HFFc6 (cell line): ENCODE measurements at places on chromosomes 3 and 15.

- no peak for DNase-seq
These were observed 6.7 kb downstream of the P2RY12 start for GRCh38 chr3:151377768-151378385.

GRCh38 chr3:130743354-130743753 is 3.3 kb downstream of the PIK3R4 start:
- DNase-seq = no peak

GRCh38 chr3:143970773-143971358 is 757 bp upstream of the DIPK2A start:
- peak; percentile 36 for DNase-seq

DNA sequence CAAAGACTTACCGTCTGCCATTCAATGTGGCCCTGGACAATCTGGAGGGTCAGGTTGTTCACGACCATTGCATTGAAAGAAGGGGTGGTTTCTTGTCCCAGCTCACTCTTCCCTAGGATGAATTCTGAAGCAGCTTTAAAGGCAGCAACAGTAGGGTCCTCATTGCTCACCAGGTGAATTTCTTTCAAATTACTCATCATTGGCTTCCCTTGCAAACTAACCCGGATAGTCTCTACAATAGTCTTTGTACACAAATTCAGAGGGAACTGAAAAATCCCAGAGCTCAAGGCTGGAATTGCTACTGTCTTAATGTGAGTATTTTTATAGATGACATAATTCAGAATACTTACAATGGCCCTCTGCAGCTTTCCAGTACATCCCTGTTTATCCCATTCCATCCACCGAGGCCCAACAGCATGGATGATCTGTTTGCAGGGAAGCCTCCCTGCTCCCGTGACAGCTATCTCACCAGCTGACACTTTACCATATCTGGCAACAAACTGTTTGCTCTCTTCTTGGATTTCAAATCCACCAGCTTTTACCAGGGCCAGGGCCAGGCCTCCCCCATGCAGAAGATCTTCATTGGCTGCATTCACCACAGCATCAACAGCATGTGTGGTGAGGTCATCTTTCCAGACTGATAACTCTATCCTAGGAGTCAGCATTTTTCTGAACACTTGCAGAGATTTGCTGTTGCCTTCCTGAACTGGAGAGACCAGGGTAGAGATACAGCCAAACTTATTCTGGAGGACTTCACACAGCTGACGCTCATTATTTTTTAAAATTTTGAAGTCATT is 8.6 kb downstream of the PARP9 start:
- no peak for DNase-seq

DNA sequence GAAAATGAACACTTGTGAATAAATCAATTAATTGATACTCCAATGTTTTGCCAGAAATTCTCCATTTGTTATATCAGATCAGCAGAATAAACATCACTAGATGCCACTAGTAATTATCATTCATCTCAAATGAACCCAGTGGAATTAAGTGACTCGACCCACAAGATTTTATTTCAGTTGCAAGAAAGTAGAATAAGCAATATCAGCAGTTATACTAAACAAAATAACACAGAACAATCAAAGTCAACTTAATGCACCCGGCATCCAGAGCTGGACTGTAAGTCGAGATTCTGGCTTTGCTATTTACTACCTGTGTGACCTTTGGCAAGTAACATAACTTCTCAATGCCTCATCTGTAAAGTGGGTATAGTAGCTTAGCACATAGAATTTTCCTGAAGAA is 256.5 kb downstream of the MEIS2 start:
- no peak for DNase-seq

DNA sequence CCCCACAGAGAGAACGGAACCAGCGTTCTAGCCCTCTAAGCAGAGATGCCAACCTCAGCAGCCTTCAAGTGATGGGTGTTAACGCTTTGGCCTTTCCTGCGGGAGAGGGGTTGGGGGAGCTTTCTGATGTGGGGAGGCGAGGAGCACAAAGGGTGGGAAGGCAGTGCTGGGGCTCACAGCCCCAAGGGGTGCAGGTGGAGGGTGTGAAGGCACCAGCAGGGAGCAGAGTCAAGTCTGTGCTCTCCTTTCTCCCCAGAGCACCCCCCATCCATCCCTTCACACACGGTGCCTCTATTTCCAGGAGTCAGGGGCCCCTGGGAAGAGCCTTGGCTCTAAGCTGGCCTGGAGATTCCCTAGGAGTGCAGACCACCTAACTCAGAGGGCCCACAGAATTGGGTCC is 4.1 kb downstream of the C15orf62 start:
- no peak for DNase-seq

- peak; percentile 48 for DNase-seq
These were observed 439.2 kb downstream of the MCTP2 start for GRCh38 chr15:94670438-94671034.

DNA sequence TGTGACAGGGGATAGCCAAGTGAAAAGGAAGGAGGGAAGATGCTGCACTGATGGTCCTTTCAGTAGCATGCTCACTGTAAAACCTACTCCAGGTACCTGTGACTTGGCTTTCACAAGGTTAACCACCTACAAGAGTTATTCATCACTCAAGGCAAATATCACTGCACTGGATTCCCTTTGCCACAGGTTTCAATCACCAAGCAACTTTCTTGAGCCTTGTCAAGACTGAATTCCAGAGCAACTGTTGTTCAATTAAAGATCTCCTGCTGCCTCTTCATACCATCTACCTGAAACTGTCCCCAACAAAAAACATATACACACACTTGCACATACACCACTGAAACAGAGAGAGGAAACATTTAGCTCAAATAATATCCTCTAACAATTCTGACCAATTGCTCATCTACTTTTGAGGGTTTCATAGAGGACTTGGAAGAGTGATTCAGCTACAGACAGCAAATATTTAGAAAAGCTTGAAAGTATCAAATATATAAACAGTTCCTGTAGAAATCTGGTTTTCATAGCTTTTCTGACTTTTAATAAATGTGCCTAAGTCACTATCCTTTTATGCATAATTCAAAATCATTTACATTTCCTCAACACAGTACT is 6.5 kb downstream of the IGF2BP2 start:
- DNase-seq = no peak

DNA sequence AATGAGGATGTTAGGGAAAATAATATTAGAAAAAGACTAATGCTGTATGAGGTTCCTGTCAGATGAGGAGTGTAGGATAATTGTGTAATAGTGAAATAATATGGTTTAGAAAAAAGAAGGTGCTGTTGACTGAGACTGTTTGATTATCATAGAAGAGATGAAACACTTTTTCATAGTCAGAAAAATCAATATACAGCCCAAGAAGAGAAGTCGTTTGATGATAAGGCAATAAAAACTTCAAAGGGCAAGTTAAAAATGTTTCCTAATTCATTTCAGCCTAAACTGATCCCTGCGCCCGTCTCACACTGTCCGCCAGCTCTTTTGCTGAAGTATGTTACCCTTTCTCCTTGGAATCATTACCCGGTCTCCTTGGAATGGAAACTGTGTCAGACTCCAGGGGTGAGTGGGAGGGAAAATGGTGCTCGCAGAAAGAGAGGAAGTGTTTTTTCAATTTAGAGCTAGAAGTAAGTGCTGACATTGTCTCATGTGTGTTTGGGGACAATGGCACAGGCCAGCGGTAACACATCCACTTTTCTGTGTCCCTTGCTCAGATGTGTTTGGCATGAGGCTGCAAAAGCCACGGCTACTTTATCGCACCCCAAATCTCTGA is 23.6 kb downstream of the DUT start:
- no peak for DNase-seq

DNA sequence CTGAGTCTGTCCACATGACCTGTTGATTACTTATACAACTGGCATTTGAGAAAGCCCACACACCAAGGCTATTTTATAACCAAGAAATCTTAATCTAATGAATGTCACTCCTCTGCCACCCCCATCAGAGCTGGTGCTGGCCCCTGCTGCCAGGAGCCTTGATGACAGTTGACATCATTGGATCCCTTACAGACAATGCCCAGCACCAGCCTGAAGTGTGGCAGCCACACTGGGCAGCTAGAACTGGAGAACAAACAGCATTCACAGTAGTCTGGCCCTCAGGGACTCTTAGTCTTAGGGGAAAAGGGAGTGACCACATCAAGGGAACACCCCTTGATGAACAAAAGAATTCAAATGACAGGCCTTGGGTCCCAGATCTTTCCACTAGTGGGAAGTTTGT is 840.6 kb downstream of the EPHA3 start:
- DNase-seq = no peak

- DNase-seq = no peak
These were observed 16.5 kb downstream of the VIPR1 start for GRCh38 chr3:42518800-42519567.

DNA sequence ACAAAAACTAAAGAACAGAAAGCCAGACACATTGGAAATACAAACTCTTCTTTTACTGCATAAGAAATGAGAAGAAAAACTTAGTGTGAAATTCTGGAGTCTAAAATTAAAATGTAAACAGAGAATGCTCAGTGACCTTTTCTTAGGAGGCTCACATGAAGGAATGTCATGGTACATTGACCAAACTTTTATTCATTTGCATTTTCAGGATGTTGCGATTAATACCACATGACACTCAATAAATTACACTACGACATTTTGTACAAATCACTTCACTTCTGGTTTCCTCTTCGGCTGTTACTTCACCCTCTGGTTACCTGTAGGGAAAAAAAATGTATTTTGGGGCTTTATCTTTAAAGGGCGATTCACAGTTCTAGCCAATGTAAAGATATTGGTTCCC is 56.4 kb upstream of the ACTC1 start:
- no peak for DNase-seq

DNA sequence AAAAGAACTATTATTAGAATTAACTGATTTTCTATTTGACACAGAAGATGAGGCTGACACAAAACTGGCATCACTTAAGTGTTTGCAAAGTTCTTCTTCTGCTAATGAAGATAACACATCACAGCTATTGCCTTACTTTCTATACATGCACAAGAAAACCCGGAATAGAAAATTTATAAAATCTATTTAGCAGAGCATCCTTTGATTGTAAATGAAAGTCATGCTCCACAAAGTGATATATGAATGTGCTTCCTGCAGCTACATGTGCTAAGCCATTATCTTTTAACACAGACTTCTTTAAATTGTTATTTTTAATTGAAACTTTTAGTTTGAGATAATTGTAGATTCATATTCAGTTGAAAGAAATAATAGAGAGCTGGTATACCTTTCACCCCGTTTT is 27.0 kb downstream of the DENND4A start:
- DNase-seq = no peak

- no peak for DNase-seq
These were observed 1560.4 kb upstream of the GBE1 start for GRCh38 chr3:83321891-83322290.

DNA sequence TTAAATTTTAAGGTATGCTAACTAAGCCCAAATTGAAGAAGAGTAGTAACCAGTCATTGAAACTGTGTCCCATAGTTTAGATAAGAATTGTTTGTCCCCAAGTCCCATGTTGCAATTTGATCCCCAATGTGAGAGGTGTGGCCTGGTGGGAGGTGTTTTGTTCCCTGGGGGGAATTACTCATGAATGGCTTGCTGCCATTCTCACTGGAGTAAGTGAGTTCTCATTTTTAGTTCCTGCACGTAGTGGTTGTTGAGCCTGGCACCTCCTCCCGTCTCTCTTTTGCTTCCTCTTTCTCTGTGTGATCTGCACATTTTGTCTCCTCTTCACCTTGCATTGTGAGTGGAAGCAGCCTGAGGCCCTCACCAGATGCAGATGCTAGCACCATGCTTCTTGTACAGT is 1271.0 kb downstream of the NSUN3 start:
- DNase-seq = no peak

DNA sequence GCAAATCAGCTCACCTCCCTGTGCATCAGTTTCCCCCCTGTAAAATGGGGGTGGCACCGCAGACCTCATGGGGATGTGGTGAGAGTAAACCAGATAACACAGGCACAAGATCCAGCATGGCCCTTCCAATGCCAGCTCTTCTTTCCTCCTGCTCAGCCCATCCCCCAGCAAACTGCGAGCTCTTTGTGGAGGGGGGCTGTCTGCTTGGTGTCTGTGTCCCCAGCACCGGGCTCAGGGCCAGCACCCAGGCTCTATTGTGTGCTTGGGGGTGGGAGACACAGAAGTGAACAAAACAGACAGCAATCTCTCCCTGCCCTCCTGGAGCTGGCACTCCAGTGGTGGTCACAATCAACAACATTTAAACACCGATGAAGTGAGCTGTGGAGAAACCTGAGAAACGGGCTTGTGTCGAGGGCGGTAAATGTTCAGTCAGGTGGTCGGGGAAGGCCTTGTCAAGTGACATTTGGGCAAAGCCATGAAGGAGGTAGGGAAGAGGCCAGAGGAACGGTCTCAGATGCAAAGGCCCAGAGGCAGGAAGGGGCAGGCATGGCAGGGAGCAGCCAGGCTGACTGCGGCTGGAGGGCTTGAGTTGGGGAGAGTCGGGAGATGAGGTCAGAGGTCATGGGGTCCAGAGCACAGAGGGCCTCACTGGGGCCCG is 28.4 kb downstream of the GRIP2 start:
- DNase-seq = no peak

DNA sequence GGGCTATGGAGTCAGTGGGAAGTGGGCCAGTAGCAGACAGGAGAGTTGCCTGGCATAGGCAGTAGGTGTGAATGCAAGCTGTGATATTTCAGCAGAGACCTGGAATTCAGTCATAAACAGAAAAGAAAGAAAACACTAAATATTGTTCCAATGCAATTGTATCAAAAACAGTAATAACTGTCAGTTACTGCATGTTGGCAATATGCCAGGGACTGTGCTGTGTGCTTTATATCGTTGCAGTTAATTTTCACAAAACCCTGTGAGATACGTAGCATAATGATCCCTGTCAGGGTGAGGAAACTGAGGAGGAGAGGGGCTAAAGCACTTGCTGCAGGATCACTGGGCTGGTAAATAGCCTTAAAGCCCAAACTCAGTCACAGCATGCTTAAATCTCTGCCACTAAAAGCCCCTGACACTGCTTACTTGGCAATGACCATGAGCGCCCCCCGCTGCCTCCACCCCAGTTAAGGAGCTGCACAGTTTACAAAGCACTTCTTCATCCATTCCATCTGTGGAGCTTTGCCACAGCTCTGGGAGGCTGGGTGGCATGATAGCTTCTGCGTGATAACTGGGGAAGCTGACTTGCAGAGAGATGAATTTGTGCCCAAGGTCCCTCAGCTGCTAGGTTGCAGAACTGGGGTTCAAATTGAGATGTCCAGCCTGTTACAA is 3.9 kb downstream of the SLC6A1 start:
- DNase-seq = no peak

- no peak for DNase-seq
These were observed at the start of gene SCG3 for GRCh38 chr15:51681303-51681963. Gene SCG3, plus strand, starts transcription at chr15:51681503. Its CDS starts 253 bp downstream, at chr15:51681756.
